Stimulated activated CD4-positive, alpha-beta T cell treated with anti-CD3 and anti-CD28 coated beads, Interleukin-4, amount 100 ng/mL, for 1 hour (primary cell): ENCODE measurements at places on chromosomes 6 and 20.

DNA sequence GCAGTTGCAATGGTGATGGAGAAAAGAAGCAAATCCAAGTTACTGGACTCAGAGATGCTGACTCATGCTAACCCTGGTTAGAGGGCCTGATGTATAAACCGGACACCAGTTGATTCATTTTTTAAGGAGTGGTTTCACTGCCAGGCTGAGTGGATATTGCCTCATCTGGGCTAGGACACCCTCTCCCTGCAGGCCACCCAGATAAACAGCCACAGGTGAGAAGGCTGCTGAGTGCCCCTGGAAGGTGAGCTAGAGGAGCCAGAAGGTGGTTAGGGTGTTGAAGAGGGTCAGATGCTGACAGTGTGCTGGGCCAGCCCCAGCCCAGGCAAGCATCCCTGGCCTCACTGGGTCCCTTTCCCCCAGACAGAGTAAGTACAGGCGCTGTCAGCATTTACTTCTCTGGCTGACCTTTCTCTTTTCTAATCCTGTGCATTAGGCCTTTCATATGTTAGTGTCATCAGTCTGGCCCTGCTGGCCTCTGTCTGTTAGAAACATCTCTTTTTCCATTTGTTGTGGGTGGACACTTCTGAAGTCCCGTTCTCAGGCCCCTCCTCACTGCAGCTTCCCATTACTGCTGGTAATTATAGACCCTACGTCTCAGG lies 13.5 kb downstream of the EPB41L1 start:
- DNase-seq, result no peak

DNA sequence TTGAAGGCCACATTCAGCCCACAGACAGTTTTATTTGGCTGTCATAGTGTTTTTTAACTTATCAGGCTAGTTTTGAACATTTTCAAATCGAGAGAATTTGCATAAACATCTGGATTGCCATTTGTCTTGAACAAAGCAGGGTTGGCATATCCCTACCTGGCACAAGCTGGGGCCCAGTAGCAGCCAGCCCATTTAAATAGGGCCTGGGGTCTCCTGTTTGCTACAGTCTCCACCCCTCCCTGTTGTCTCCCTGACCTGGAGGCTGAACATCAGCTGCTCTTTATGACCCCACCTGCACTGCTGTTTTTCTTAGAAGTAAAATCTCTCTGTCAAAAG lies 10.5 kb downstream of the BCAS4 start:
- DNase-seq, result no peak

DNA sequence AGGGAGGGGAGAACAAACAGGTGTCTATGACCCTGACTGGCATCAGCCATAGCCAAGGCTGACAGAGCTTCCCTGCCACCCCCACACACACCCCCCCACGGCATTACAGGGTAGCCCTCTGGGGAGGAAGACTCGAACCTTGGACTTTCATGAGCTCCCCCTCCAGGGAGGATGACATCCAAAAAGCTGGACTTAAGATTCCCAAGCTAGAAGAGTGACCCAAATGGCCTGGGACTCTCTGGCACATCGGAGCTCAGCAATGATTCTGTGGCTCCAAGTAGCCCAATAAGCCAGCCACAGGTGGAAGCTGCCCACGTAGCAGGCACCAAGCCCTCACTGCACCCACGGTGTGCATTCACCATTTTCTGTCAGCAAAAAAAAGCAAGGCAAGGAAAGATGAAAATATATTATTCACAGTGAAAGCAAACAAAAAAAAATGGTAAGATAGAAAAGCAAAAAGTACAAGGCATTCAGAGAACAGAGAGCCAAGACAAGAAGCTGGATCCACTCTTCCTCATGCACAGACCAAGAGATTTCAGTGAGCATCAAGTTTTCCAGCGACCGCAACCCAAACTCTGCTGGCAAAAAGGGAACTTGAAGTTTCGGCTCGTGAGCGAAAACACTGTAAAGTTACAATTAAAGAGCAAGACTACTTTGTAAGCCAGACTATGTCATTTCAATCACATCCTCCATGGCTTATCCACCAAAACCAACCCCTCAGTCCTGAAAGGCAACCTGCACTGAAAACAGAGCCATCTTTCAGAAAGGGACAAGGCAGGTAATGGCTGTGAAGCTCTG lies 10.9 kb downstream of the JAG1 start:
- no peak for DNase-seq

GRCh38 chr6:75109765-75110164 lies 96.1 kb downstream of the COL12A1 start:
- DNase-seq, result no peak

DNA sequence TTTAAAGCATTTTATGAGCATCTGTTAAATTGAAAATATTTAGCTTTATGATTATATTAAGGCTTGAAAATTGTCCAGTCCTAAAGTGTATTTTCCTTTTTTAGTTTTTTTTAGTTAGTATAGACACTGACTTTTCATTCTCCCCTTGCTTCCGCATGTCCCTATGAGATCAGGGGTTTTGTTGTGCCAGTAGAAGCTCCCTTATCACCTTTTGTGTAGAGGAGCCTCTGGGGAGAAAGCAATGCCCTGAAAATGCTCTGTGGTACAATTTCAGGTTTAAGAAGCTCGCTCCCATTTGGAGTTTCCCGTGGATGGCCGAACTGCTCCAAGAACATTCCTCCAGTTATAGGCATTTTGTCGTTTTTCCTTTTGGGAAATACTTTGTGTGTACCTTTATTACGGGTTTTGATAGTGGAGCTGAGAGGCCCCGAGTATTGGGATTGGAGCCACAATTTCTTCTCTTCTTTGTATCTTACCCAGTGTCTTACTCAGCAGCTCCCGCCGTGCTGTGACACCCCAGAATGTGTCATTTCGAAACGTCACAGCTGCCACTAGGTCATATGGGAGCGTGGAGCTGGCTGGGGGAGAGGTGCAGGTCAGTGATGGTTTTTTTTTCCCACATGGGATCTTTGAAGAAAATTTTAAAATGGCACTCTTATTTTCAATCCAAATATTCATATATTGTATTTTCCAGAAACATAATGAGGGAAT lies 49.9 kb downstream of the RPRD1B start:
- DNase-seq, result no peak
